ENCODE measurements at places on chromosomes 3 and 15.

DNA sequence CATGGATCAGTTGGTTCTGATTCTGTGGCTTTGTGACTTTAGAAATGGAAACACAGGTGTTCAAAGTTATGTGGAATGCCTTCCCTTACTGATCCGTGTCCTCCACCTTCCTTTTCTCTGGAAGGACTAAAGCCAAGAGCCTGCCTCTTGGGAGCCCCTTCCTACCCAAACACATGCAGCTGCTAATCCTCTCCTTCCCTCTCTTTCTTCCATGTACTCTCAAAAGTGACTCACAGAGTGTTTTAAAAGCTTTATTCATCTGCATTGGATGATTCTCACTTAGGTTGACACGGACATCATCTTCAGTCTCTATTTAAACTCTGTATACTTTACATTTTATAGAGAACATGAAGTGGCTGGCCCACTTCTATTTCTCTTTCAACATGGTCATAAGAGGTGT is 856.5 kb upstream of the ARPP21 start:
- no peak for DNase-seq

GRCh38 chr3:176789281-176789705 is 408.0 kb downstream of the TBL1XR1 start:
- DNase-seq, result no peak

GRCh38 chr3:74883222-74883621 is 268.8 kb upstream of the CNTN3 start:
- DNase-seq, result no peak

GRCh38 chr3:195187609-195188425 is 83.1 kb downstream of the XXYLT1 start:
- no peak for DNase-seq

DNA sequence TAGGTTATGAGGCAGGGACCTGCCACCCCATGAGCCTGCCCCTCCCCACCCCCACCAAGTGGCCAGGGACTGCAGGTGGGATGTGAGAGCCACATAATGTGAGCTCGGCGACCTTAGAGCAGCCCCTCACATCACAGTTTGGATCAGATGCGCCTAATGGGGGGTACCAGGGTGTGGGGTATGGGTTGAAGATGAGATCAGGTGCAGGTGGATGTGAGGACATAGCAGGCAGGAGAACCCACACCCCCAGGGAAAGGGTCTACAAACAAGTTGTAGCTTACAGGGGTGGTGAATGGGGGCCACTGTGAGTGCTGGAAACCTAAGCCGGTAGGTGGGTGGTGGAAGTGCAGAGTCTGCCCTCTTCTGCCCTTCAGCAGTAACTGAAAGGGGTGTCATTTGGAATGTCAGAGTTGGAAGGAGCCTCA is 94.0 kb downstream of the CORO2B start:
- DNase-seq, result no peak

GRCh38 chr3:33044676-33045075 is 52.3 kb downstream of the GLB1 start:
- DNase-seq, result no peak

- no peak for DNase-seq
Observed at GRCh38 chr3:119630128-119630879, 30.1 kb downstream of the POPDC2 start.

- no peak for DNase-seq
Observed at GRCh38 chr3:11339541-11339940, 67.3 kb downstream of the ATG7 start.

GRCh38 chr3:112770032-112770626 is 76.5 kb downstream of the CD200R1L start:
- DNase-seq, result peak; percentile 75

DNA sequence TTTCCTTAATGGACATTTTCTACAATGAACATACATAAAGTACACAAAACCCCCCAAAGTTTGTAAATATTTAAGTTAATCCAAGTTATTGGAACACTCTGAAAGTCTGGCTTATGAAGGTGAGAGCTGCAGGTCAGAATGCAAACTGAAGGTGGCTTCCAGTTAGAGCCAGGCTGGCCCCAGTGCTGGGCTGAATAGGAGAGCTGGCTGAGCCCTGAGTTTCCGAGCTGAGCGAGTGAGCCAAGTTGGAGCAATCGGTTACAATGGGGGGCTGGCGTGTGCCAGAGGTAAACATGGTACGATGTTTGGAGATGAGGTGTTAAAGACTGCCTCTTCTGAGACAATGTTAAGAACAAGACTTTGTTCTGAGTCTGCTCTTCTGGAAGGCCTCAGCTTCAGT is 230.8 kb upstream of the MCTP2 start:
- no peak for DNase-seq

DNA sequence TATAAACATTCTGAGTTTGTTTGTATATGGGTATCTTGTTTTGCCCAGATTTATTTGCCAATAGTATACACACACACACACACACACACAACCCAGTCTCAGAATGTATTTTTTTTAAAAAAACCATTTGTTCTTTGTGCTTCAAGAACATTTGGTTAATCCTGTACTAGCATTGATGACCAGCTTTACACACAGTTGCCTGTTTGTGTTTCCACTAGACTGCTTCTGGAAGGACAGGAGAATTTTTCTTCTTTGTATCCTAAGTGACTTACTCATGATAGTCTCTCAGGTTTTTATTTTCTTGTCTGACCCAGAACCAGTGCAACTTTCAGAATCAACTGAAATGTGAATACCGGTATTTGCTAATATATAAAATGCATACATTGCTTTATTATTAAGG is 40.5 kb downstream of the U2SURP start:
- DNase-seq, result no peak

GRCh38 chr3:58160399-58160798 is 50.4 kb downstream of the DNASE1L3 start:
- DNase-seq, result no peak

- no peak for DNase-seq
Observed at GRCh38 chr15:52113235-52113634, 660 bp upstream of the BCL2L10 start.

- DNase-seq, result peak; percentile 51
Observed at GRCh38 chr3:181711325-181712135, at the start of gene SOX2. Gene SOX2, plus strand, starts transcription at chr3:181711925. Its CDS starts 436 bp downstream, at chr3:181712361.

DNA sequence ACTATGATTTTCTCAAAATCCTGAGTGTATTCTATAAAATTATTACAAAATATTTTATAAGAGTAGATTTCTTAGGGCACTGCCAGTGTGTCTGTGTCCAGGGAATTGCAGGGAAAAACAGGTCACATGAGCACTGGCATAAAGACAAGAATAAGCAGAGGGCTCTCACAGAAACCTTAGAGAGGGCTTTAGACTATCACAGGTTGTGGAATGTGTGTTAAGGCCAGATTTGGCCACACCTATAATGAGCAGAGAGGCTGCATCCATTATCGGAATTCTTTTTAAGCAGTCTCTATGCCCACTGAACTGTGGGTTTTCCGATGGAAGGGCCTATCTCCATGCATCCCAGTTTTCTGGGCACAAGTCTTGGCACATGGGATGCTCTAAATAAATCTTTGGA is 90.2 kb downstream of the RTP4 start:
- no peak for DNase-seq

DNA sequence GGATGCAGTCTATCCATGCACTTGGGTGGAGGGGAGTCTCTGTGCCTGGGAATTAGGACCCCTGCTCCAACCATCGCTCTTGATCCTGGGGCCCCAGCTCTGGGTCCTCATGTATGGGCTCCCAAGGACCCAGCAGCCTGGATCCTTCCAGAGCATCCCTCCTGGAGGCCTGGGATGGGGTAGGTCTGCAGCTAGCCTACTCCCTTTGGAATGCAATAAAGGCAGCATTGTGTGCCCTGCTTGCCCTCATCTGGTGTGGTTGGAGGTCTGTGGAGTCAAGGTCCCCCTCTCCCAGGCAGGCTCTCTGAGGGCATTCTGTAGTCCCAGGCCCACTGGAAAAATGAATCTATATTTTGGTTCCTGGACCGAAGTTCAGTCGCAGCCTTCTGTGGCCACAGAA is 15.0 kb upstream of the SLC28A1 start:
- DNase-seq, result no peak

DNA sequence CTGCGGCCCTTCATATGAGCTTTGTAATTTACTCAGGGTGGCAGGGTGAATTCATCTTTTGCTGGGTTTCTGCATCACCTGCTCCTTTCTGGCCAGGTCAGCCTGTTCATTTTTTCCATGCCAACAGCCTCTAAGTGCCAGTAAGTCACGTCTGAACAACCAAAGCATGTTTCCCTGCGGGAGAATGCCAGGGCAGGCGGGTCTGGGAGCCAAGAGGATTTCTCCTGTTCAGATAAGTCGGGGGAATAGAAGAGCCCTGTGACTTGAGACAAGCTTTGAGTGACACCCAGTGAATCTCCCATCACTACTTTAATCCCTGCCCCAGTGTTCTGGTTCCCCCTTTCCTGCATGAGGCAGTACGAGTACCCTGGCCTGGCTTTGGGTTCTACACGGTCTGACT is 153.1 kb downstream of the PGPEP1L start:
- DNase-seq, result no peak

DNA sequence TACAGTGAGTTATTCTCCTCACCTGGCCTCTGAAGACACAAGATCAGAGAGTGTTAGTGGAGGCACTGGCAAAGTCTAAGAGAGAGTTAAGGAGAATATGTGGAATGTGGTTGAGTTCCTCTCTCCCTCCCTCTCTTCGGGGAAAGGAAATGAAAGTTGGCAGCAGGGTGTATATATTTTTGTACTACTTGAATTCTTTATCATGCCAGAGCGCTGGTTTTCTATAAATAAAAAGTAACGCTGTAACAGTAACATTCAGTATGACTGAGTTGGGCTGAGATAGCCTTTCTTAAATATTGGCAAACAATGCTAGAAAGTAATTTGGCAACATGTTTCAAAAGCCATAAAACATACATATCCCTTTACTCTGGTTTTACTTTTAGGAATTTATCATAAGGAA is 77.5 kb upstream of the TNFAIP8L3 start:
- no peak for DNase-seq

DNA sequence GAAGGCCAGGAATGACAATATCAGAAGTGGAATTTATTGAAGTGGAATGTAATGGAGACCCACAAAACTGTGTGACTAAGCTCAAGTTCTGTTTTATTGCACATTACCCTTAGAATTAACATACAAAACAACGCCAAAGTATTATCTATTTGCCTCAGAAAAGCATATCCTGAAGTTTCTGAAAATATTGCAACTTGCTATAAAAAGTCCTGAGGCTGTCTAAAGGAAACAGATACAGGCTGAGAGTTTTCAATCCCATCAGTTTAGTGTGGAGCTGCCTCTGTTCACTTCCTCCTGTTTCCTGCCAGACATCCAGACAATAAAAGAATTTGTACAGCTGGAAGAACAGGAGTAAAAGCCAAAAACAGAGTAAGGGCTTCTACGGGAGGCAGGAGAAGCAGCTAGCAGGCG is 108.8 kb downstream of the FBN1 start:
- DNase-seq, result no peak

- no peak for DNase-seq
Observed at GRCh38 chr15:50854601-50855490, 53.6 kb upstream of the AP4E1 start.

- no peak for DNase-seq
Observed at GRCh38 chr3:72891053-72891855, 3.4 kb downstream of the GXYLT2 start.

GRCh38 chr3:139634111-139634635 is 43.6 kb downstream of the NMNAT3 start:
- DNase-seq, result no peak

DNA sequence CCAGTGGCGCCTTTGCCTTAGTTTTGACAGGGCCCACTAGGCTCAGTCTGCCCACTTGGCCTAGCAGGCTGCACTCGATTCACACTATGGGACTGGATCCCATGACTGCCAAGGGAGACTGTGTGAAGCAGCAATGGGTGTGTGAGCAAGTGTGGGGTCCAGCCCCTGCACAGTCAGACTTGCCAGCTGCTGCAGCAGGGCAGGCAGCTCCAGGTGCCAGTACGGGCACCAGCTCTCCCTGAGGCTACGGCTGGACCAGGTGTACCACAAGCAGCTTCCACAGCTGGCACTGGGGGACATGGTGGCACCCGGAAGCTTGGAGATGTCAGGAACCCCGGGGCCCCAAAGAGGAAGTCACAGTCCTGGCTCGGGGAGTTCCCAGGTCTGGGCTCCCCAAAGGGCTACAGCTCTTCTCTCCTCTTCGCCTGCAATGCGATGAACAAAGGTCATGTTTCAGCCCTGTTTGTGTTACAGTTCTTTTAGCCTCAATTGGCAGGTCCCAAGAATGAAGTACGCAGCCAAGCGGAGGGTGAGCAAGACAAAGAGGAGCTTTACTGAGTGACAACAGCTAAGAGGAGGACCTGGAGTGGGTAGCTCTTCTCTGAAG is 67.1 kb downstream of the PIK3CB start:
- DNase-seq, result no peak

Data from activated CD4-positive, alpha-beta T cell treated with anti-CD3 and anti-CD28 coated beads for 36 hours (primary cell).